ENCODE measurements at places on chromosomes 13 and 19.

DNA sequence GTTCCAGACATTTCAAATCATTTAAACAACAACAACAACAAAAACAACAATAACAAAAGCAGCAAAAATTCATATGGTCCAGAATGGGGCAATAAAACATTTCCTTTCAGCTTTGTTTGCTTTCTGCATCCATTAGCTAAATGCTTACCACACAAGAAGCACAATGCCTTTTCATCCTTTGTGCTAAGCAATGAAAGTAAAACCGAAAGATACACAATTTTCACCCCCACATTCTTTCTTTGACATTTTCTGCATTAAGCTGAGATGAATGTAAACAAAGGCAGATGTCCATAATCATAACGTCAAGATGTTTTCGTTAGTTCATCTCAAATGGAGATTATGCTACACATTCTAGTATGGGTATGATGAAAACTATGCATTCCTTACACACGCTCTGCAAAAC lies 568.5 kb downstream of the SLITRK6 start:
- no peak for DNase-seq

- no peak for DNase-seq
These were observed 139.4 kb downstream of the HS6ST3 start for GRCh38 chr13:96229356-96229755.

DNA sequence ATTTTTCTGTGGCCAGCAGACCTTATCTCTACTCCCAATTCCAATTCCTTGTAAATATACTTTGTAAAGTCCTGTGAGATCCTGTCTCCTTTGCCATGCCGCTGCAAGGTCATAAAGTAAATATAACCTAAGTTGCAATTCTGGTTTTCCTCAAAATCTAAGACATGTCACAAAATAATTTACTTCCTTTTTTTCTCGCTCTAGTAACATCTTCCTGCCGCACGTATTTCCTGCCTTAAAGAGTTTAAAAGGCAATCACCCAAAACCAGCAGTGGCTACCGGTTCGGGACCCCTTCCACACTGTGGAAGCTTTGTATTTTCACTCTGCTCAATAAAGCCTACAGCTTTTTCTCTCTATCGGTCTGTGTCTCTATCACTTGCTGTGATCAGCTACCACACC lies 832.0 kb upstream of the SLITRK5 start:
- no peak for DNase-seq

GRCh38 chr19:43454031-43454430 lies 11.4 kb downstream of the LYPD3 start:
- no peak for DNase-seq

DNA sequence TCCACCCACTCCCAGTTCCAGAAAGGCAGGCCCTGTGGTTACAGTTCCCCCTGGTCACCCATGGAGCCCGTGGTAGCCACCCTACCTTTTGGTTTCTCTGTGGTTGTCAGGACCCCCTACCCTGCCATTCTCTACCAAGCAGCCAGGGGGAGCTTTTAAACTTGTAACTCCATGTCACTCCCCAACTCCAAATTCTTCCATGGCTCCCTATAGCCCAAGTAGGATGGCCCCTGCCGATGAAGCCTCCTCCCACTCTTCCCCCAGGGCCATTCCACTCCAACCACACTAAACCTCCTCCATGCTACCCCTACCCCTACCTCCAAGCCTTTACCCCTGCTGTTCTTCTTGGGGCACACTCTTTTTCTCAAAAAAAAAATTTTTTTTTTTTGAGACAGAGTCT lies 2.2 kb downstream of the S1PR2 start:
- no peak for DNase-seq

DNA sequence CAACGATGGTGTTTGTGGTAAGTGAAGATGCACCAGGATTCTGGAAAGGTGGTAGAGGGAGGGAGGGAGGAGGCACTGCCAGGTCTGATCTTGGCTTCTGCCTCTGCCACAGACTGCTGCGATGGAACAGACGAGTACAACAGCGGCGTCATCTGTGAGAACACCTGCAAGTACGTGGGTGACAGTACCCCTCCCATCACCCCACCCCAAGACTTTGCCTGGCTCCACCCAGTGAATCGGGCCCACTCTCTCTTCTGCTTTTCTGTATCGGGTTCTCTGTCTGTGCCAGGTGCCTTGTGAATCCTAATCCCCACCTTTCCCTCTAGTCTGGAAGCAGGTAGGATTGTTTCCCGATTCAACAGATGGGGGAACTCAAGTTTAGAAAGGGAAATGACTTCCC lies 2.5 kb downstream of the PRKCSH start:
- DNase-seq: no peak

- no peak for DNase-seq
These were observed 42.5 kb downstream of the RASA3 start for GRCh38 chr13:114089751-114090400.

GRCh38 chr19:49543032-49543431 lies 15.2 kb downstream of the RCN3 start:
- DNase-seq: no peak

GRCh38 chr13:47816831-47817230 lies 184.2 kb downstream of the SUCLA2 start:
- DNase-seq: no peak

DNA sequence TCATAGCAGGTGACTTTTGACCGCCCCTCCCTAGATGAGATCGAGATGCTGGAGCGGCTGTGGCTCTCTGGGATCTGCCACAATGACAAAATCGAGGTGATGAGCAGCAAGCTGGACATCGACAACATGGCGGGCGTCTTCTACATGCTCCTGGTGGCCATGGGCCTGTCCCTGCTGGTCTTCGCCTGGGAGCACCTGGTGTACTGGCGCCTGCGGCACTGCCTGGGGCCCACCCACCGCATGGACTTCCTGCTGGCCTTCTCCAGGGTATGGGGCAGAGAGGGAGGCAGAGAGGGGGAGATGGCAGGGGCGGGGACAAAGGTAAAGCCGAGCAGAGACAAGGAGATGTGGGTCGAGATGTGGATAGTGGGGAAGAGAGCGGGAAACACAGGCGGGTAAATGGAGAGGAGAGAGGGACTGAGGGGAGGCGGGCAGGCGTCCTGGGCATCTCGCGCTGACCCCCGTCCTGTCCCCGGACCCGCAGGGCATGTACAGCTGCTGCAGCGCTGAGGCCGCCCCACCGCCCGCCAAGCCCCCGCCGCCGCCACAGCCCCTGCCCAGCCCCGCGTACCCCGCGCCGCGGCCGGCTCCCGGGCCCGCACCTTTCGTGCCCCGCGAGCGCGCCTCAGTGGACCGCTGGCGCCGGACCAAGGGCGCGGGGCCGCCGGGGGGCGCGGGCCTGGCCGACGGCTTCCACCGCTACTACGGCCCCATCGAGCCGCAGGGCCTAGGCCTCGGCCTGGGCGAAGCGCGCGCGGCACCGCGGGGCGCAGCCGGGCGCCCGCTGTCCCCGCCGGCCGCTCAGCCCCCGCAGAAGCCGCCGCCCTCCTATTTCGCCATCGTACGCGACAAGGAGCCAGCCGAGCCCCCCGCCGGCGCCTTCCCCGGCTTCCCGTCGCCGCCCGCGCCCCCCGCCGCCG lies 3.4 kb upstream of the GRWD1 start:
- no peak for DNase-seq

GRCh38 chr19:7674010-7675005 lies 2.6 kb upstream of the MCEMP1 start:
- DNase-seq: no peak

GRCh38 chr19:30895946-30896345 lies 453.3 kb downstream of the TSHZ3 start:
- DNase-seq: no peak

GRCh38 chr13:77565635-77566034 lies 30.1 kb downstream of the SCEL start:
- DNase-seq: no peak

DNA sequence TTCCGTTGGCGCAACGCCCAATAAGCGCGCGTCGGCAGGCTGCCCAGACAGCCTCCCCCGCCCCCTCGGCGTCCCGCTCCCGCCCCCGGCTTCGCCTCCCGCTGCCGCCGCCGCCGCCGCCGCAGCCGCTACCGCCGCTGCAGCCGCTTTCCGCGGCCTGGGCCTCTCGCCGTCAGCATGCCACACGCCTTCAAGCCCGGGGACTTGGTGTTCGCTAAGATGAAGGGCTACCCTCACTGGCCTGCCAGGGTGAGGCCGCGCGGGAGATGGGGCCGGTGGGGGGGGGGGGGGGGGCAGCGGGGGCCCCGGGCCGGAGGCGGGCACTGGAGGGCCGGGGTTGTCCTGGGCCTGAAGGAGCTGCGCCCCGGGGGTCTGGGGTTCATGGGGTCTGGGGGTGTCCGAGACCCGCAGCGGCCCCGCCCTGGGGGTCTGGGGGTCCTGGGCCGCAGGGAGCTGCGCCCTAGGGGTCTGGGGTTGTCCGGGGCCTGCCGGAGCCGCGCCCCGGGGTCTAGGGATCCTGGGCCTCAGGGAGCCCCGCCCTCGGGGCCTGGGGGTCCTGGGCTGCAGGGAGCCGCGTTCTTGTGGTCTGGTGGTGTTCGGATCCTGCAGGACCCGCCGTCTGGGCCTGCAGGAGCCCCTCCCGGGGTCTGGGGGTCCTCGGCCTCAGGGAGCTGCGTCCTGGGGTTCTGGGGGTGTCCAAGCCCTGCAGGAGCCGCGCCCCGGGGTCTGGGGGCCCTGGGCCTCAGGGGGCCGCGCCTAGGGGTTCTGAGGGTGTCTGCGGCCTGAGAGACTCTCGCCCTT lies at the start of gene HDGFL2:
TSS of gene HDGFL2 (plus strand) at position 124 of the 801 bp plus-strand sequence. CDS start at position 178, 54 bp downstream.
- DNase-seq: peak; percentile 95

DNA sequence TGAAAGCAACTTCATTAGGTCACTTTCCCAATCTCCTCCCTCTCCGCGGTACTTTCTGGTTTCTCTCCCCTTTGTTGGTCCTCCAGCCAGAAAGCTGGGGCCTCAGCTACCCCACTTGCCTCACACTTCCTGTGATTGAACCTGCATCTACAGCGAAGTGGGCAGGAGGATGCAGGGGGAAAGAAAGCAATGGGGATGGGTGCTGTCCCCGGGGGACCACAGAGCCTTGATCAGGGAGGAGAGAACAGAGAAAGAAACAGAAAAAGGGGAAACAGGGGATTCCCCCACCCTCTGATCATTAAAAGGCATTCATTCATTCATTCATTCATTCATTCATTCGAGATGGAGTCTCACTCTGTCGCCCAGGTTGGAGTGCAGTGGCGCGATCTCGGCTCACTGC lies 74.2 kb downstream of the TRPM4 start:
- DNase-seq: no peak

DNA sequence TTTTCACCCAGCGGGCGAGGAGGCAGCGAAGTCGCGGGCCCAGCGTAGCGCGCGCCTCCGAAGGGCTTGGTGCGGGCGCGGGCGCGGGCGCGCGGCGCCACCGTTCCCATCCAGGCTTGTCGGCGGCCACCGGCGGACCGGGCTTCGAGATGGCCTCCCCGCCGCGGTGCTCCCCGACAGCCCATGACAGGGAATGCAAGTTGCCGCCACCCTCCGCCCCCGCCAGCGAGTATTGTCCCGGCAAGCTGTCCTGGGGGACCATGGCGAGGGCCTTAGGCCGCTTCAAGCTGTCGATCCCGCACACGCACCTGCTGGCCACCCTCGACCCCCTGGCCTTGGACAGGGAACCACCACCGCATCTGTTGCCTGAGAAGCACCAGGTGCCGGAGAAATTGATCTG lies at the start of gene WDR88:
TSS of gene WDR88 (plus strand) at position 94 of the 400 bp plus-strand sequence. CDS start at position 150, 56 bp downstream.
- no peak for DNase-seq

GRCh38 chr13:48158290-48158689 lies 63.4 kb upstream of the MED4 start:
- no peak for DNase-seq

- DNase-seq: peak; percentile 18
These were observed 14.6 kb upstream of the C13orf42 start for GRCh38 chr13:51125495-51126226.

DNA sequence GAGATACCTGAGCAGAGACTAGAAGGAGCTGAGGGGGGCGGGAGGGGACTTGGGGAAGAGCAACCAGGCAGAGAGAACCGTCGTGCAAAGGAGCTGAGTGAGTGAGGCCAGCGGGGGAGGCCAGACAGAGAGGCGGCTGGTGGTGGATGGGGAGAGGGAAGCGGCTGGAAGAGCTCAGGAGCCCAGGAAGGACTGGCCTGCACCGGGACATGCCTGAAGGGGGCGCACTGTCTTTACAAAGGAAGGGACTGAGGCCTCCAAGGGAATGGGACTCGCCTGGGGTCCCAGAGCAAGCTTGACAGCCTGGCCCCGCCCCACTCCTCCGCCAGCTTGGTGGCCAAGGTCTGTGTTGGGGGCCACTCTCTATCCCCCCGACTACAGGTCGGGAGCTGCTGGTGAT lies 14.9 kb downstream of the ONECUT3 start:
- no peak for DNase-seq

GRCh38 chr13:113726961-113727411 lies 32.0 kb upstream of the TMEM255B start:
- DNase-seq: no peak

- no peak for DNase-seq
These were observed 496.7 kb downstream of the EFNB2 start for GRCh38 chr13:106038752-106039151.

GRCh38 chr13:42396501-42396900 lies 124.5 kb downstream of the AKAP11 start:
- DNase-seq: no peak

- no peak for DNase-seq
These were observed 325.0 kb downstream of the DNAJC15 start for GRCh38 chr13:43348397-43348796.

DNA sequence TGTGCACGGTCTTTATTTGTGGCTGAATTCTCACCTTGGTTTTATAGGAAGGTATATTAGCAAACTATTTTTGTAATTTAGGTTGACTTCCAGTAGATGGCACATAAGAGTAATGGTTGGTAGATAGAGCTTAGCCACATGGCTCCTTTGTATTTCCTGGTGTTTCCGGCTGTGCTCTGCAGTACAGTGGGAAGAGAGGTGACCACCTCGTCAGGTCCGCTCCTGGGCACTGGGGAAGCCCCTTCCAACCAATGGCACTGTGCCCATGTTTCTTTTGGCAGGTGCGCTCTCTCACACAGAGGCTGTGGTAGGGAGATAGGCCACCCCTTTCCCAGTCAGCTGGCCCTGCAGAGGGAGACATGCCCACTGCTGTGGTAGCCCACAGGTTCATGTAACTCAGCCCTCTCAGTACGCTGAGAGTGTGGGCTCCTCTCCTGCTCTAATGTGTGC lies 74.3 kb upstream of the ATP12A start:
- no peak for DNase-seq

DNA sequence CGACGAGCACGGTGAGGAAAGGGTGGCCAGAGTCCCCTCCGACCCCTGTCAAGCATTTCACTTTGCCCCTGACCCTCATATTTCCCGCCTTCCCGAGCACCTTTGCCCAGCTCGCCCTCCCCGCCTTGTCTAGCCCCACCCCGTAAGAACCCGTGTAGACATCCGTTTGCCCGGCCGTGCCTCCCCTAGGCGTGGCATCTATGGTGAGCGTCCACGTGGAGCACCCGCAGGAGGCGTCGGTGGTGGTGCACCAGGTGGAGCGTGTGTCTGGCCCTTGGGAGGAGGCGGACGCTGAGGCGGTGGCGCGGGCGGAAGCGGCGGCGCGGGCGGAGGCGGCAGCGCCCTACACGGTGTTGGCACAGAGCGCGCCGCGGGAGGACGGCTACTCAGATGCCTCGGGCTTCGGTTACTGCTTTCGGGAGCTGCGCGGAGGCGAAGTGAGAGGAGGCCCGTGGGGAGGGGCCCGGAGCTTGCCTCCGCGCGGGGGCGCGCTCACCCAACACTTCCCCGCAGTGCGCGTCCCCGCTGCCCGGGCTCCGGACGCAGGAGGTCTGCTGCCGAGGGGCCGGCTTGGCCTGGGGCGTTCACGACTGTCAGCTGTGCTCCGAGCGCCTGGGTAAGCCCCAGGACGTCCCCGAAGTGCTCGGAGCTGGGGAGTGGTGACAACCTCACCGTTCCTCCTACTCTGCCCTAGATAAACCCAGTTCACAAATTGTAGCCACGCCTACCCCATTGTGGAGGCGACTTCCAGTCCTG lies 4.2 kb downstream of the LTBP4 start:
- peak; percentile 49 for DNase-seq

GRCh38 chr19:10762656-10763055 lies 44.8 kb downstream of the DNM2 start:
- DNase-seq: no peak

- DNase-seq: no peak
These were observed 152.4 kb upstream of the TSHZ3 start for GRCh38 chr19:31501427-31502195.
